CD4-positive, alpha-beta T cell treated with Interleukin-17A for 1 hour (primary cell): ENCODE measurements at places on chromosomes 3 and 15.

DNA sequence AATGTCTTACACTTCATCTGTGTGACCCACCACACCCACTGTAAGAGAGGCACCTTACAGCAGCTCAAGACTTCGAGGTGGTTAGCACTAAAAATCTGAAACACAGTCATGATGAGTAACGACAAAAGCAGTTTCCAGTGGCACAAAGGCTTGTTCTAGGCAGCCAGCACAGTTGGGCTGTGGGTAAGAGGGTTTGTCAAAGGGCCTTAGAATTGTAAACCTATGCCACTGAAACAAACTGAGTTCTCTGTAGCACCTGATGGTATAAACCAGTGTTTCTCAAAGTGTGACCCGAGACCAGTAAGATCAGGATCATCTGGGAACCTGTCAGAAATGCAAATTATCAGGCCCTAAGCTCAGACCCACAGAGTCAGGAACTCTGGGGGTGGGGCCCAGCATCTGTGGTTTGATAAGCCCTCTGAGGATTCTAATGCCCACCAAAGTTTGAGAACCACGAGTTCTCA is 36.5 kb downstream of the DAPK2 start:
- DNase-seq, result peak; percentile 53

GRCh38 chr3:155778462-155778861 is 27.6 kb downstream of the C3orf33 start:
- no peak for DNase-seq

- DNase-seq, result no peak
Measured at GRCh38 chr15:25170781-25171110, 216.0 kb downstream of the SNRPN start.

- DNase-seq, result no peak
Measured at GRCh38 chr15:49370782-49371181, 52.3 kb upstream of the FGF7 start.

DNA sequence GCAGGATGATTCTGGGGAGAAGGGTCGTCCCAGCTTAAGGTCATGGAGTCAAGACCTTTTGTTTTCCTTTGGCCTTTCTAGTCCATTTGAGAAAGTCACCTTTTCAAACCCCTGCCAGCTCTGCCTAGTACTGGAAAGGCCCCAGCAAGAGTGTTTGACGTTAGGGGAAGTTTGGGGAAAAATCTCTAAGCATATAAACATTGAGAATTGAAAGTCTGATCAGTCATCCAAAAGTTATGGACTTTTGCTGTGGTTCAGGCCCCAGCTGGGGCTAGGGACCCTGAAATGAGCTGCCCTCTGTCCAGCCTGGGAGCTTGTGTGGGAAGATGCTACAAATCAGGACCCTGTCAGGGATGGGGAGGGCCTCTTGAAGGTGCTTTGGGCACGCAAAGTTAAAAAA is 21.6 kb downstream of the SLC6A6 start:
- DNase-seq, result no peak

- DNase-seq, result no peak
Measured at GRCh38 chr15:63043335-63044076, 959 bp downstream of the TPM1 start.

- DNase-seq, result no peak
Measured at GRCh38 chr15:29812384-29812694, 9.9 kb downstream of the TJP1 start.

DNA sequence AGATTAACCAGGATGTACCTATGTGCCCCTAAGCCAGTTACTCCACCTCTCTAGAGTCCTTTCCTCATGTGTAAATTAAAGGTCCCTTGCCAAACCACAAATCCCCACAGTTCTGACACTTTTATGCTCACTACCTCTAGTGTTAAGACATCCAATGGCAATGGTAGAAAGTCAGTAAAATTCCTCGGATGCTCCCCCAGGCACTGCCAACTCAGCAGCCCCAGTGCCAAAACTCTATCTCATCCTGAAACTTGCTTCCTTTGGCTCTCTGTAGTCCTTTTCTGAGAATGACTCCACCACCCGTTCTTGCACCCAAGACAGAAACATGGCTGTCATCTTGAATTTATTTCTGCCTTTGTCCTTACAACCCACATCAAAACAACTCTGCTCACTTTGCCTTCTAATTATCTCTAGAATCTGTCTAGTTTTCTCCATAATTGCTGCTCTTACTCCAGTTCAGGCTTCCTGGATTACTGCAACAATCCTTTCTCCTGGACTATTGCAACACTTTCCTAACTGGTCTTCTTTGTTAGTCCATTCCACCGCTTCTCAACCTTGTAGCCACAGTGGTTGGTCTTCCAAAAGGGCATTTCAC is 41.6 kb downstream of the MB21D2 start:
- no peak for DNase-seq

DNA sequence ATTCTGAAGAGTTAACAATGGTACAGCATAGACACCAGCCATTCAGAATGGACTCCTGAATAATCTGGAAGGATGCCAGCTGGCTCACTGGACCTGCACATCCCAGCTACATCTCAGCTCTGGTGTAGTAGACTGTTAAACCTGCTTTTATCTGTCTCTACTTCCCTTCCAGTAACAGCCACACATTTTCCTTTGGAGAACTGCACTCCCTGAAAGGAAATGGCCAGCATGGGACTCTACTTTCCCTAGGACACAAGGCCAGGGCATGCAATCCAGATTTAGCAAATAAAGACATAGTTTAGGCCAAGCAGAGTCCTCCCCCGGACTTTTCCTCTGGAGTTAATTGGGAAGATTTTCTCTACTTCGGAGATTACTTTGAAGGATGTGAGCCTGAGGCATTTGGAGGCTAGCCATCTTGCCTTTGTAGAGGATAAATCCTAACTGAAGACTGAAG is 82.7 kb upstream of the TCF12 start:
- DNase-seq, result no peak
